ENCODE measurements at places on chromosomes 4 and X.

- no peak for DNase-seq
These were observed 8.4 kb upstream of the HERC3 start for GRCh38 chr4:88583631-88584470.

- DNase-seq = no peak
These were observed 293.9 kb downstream of the PDGFC start for GRCh38 chr4:156677656-156678055.

- no peak for DNase-seq
These were observed 835 bp upstream of the NFKB1 start for GRCh38 chr4:102500352-102500695.

DNA sequence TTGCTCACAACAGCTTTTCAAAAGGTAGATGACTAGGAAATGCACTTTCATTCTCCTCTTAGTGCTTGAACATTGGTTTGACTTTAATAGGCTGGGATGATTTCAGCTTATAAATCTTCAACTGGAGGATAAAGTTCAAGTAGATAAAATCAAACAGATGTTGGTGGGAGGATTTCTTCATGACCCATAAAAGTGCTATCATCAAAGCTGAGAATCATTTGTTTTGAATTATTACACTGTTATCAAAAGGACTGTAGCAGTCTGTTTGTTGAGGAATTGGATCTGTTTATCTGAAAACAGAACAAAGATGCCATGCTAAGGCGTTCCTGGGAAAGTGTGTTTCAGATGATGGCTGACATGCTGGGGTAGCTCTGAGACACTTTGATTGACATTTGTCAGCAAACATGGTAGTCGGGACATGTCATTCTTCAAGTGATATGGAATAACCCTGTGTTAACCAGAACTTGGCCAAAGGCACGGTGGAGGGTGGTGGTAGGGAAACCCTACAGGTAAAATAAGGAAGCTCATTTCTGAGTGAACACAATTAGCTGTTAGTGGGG, 304.0 kb upstream of the PITX2 start:
- DNase-seq = no peak

GRCh38 chrX:148723551-148723950, 223.1 kb downstream of the AFF2 start:
- no peak for DNase-seq

Data from right lobe of liver (tissue), 6 donors.